ENCODE measurements at places on chromosomes 1 and 21.

GRCh38 chr1:200107004-200107470, 79.5 kb downstream of the NR5A2 start:
- no peak for DNase-seq

DNA sequence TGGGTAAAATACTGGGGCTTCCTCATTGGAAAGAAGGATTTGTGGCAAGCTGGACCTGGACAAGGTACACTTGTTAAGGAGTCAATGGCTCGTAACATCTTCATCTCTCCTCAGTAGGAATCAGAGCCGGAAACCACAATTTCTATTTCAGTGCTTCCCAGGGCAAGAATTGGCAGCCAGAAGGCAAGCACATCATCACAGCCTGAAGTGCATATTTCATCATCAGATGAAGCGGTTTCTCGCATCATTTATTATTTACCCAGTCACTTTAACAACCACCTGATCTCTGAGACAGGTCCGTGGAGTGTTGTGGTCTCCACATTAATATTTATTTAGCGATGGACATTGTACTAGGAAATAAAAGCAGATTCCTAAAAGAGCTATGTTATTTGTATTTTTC, 55.0 kb downstream of the KCNJ15 start:
- DNase-seq = no peak

DNA sequence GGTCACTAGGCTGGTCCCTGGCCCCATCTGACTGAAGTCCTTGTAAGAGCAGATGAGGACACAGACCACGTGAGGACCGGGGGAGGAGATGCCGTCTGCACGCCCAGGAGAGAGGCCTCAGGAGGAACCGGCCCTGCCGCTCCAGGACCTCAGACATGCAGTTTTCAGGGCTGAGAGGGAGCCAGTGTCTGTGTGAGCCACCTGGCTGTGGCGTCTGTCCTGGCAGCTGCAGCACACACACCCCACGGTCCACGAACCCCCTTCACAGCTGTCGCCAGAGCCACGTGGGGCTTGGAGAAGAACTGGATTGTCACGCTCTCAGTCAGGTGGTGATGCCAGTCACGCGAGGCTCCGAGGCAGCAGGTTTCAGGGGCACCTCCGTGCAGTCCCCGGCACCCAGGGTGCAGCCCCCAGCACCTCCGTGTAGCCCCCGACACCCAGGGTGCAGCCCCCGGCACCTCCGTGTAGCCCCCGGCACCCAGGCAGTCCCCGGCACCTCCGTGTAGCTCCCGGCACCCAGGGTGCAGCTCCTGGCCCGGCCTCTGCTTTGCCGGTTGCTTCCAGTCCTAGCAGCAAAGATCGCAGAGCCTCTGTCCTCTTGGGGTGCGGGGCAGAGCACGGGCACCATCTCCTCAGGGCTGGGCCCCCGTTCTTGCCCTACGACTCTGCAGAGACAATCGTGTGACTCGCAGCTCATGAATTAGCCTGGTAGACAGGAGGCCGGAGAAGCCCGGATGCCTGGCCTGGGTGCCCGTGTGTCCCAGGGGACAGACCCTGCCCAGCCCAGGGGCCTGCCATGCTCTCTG, 19.0 kb upstream of the SUMO3 start:
- no peak for DNase-seq

DNA sequence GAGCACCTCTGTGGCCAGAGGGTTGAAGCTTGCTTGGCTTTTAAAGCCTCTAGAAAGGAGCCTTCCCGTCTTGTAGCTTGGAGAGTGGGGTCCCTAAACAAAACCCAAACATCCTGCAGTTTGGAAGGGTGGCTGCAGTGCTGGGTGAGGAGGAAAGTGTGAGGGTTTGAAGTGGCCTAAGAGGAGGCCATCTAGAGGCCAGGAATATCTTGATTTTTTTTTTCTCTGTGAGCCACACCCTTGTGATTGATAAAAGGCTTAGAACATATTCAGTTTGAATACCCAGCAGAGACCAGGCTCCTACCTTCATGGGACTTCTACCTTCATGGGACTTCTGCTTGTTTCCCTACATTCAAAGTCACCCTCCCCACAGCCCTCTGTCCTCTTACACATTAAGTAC, 37.3 kb upstream of the PIGV start:
- no peak for DNase-seq

DNA sequence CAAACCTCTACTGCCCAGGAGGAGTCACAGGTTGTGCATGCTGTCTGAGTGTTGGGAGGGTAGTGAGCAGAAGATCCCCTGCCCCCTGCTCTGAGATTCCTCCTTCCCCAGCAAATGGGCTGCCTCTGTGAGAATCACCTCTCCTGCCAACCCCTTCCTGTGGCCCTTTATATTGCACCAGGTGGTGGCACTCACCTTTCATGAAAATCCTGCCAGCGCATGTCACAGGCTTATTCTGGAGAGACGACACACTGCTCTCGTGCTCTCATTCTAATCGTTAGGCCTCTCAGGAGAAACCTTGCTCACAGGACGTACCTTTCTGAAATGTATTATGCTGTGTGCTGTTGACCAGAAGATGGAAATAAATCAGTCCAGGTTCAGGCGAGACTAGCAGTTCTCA, 113.7 kb downstream of the RGL1 start:
- no peak for DNase-seq

DNA sequence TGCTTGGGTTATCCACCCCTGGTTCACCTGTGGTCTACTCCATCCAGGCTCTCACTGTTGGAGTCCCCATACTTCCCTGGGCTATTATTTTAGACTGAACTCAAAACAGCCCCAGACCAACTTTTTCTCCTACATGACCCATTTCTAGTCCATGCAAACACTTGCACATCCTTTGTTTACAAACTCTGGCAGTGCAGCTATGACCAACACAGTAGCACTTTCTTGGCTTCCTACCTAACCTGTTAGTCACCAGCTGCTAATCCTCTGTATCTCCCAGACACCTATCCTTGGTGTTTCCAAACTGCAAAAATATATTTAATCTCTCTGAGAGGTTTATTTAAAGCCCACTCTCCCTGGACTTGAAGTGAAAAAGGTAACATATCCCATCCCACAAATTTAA, 90.8 kb downstream of the DDAH1 start:
- no peak for DNase-seq

- no peak for DNase-seq
These were observed 80.4 kb upstream of the EFHD2 start for GRCh38 chr1:15329104-15329820.

DNA sequence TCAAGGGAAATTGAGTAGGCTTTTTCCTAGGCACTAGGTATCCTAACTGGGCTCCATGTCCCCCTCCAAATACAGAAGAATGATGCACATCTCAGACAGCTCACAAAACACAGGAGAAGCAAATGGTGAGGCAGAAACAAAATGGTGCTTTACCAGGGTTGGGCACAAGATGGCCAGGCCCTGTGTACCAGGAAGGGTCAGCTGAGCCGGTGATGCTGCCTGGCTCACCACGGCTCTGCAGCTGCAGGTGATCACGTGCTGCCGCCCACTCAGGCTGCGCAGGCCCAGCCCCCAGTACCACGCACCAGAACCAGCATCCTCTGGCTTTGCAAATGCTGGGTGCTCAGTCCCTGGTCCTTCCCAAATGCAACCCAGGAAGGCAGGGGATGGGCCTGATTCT, 993 bp upstream of the DSCAM start:
- no peak for DNase-seq

- no peak for DNase-seq
These were observed 3.1 kb downstream of the KRTAP10-8 start for GRCh38 chr21:44614961-44615391.

GRCh38 chr1:59976194-59977074, 49.9 kb upstream of the CYP2J2 start:
- DNase-seq = no peak

GRCh38 chr1:162942916-162943559, 82.1 kb upstream of the CCDC190 start:
- no peak for DNase-seq

DNA sequence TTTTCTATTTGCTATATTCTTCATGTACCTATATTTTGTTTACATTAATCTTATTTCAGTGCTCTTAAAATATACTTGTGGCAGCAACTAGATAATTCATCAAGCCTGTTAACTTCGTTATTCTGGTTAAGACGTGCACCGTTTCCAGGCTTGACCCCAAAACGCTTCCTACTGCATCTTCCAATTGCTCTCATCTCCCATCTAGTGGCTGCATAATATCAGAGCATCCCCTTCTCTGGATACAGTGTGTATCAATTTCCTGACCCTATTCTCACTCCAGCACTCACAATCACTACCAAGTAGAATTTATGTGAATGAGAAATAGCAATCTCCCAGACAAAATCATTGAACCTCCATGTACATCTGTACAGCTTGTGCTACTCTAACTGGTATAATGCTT, 1280.3 kb upstream of the B3GALT2 start:
- no peak for DNase-seq

DNA sequence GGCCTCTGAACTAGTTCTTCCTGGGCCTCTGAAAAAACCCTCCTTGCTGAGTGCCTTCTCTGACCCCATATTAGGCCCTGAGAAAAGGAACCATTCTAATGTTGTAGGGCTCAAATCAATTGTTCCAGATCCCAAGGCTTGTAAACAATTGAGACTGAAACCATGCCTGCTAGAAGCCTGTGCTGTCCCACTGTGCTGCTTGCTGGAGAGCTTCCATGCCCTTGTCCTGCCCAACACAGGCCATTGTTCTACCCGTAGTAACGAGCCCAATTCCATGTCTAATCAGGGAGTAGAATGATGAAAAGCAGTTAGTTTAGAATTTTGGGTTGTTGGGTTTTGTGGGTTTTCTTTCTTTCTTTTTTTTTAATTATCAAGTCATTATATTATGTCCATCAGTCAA, 47.4 kb downstream of the ZNF281 start:
- no peak for DNase-seq
